ENCODE measurements at places on chromosomes 6 and 20.
A peak's percentile ranks its signal among the peaks of the same experiment; 100 is the strongest.

DNA sequence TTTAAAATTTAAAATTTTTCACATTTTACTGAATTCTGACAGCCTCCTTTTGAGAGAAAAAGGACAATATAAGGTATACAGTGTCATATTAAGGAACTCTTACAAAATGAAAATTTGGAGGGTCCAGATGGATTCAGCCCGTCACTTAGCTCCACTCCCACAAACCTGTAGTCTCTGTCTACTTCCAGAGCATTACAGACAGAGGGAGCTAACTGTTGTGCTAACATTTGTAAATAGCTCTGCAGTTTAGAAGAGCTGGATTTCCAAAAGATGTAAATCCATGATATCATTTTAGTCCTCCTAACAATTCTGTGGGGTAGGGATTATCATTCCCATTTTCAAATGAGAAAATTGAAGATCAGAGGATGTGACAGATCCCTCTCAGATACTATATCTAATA lies 16.1 kb upstream of the SERINC3 start:
- no peak for DNase-seq

DNA sequence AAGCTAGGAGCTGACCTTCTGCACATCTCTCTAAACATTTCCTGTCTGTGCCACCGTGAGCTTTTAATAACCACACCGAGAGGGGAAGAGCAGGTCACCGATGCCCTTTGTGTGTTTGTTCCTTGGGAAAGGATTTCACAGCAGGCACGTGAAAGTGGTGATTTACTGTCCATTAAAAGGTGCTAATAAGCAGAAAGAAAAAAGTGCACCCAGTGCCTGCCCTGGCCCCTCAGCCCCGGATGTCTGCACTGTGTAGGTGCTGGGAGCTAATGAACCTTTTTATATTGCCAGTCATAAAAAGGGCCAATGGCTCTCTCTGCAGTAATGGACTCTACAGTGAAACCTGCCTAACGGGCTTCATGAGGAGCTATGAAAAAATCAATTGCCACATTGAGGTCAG lies 312.6 kb downstream of the C6orf118 start:
- DNase-seq, result no peak

GRCh38 chr20:51678026-51678697 lies 90.0 kb downstream of the ATP9A start:
- peak; percentile 94 for DNase-seq

- no peak for DNase-seq
Observed at GRCh38 chr6:14148471-14148870, 30.9 kb downstream of the CD83 start.

DNA sequence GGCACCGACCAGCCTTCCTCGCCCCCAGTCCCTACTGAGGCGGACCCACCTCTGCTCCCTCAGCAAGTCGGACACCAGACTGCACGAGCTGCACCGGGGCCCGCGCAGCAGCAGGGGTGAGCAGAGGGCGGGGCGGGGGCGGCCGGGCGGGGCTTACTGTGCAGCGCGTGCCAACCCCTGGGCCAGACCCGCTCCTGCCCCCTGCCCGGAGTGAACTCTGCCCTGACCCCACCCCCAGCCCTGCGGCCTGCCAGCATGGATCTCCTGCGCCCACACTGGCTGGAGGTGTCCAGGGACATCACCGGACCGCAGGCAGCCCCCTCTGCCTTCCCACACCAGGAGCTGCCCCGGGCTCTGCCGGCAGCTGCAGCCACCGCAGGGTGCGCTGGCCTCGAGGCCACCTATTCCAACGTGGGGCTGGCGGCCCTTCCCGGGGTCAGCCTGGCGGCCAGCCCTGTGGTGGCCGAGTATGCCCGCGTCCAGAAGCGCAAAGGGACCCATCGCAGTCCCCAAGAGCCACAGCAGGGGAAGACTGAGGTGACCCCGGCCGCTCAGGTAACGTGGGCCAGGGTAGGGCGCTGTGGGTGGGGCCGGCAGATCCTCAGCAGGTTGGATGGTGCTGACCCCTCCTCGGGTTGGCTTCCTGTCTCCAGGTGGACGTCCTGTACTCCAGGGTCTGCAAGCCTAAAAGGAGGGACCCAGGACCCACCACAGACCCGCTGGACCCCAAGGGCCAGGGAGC lies 1.5 kb upstream of the SLC2A4RG start:
- DNase-seq, result no peak

DNA sequence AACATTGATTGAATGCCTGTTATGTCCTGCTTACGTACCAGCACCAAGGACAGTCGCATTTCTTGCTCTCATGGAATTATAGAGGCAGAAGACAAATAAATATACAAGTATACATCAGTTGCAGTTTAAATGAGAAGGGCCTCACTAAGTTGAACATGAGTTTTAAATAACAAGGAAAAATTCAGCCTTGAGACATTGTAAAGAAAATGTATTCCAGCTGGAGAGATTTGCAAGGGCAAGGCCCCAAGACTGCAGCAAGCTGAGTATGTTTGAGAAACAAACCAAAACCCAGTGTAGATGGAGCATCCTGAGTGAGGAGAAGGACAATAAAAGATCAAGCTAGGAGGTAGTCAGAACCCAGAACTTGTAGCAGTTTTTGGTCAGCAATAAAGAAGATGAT lies 123.2 kb upstream of the BMP5 start:
- DNase-seq, result no peak

- DNase-seq, result no peak
Observed at GRCh38 chr6:42141603-42142117, 760 bp downstream of the C6orf132 start.

DNA sequence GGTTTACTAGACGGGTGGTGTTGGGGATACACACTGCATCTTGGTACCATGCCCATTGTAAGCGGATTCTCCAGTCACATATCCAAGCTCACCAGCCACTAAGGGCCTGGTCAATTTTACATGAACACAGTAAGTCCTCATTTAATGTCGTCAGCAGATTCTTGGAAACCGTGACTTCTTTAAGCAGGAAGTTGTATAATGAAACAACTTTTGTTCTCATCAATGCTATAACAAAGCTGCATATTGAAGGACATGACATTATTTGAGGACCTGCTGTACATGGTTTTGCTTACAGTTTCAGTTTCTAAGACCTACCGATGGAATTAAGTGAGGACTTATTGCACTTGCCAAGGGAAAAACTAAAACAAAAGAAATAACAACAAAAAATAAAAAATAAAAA lies 295.6 kb downstream of the SYNE1 start:
- no peak for DNase-seq

All from NCI-H446 treated with DMSO at 0.1 percent for 48 hours (cell line).